ENCODE measurements at places on chromosomes 5 and 9. TPM values are rescaled to one million over a fixed set of nuclear protein-coding genes. Genes with fewer than 3 reads are reported as not detected.

The FIBCD1 gene
- total RNA-seq, result 0.10 TPM

The SV2C gene
- 0.10 TPM for total RNA-seq

The PCDHB5 gene
- total RNA-seq, result 2.7 TPM

The SPINK4 gene
- not detected for total RNA-seq

The GABRG2 gene
- total RNA-seq, result not detected
